ENCODE measurements at places on chromosomes 1 and 21. TPM values are rescaled to one million over a fixed set of nuclear protein-coding genes. Genes with fewer than 3 reads are reported as not detected.

GBP5 gene
- total RNA-seq, result not detected

THEM5 gene
- total RNA-seq, result not detected

VANGL2 gene
- 79.4 TPM for total RNA-seq

KIF14 gene
- 2.9 TPM for total RNA-seq

OR2G6 gene
- not detected for total RNA-seq

AUNIP gene
- total RNA-seq, result 1.3 TPM

ANKRD35 gene
- 2.1 TPM for total RNA-seq

MCOLN2 gene
- not detected for total RNA-seq

DNA sequence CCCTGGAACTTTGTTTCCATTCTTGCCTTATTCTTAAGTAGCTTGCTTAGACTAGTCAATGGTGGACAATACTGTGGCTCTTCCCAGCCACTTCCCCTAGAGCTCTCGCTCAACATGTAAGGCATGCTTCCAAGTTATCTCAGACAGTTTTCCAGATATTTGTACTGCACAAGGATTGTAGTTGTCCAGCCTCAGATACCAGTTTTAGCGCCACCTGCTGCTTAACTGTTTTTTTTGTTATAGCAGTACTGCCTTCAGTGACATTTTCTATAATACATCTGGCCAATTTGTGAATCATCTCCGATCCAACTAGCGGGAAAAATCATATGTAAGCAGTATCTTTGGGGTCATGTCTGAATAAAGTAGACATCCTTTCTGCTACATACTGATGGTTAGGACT lies 346.7 kb upstream of the ADGRL4 start:
- DNase-seq, result no peak

GRCh38 chr1:62906428-62906886 lies 122.5 kb downstream of the ATG4C start:
- DNase-seq, result no peak

DNA sequence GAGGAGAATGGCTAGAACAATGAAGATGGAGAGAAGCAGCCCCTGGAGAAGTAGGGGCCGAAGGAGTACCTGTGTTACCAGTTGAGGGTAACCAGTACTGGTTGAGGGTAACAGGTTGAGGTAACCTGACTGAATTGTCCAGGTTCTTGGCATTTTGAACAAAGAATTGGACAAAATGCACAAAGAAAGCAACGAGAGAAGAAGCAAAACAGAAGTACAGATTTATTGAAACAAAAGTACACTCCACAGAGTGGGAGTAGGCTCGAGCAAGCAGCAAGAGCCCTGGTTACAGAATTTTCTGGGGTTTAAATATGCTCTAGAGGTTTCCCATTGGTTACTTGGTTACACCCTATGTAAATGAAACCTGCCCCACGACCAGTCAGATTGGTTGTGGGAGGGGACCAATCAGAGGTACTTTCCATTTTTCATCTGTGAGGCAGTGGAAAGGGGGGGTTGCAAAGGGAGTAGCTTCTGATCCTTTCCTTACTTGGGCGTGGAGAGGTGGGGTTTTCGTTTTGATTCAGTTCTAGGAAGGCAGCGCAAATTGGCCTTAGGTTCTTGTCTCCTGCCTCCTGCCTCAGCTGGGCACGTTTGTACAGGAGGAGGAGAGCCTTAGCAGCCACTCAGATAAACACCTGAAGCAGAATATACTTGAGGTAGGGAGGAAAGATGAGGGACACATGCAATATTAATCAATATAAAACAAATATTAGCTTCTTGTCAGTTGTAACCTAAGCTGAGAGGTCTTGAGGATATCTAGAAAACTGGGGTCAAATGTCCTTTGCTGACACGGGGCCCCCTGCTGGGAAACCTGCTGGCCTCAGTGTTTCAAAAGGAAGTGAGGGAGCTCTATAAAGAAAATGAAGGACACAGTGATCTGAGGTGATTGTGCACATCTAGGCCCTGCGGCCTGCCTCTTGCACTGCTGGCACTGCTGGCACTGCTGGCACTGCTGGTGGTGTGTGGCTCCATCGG lies 14.3 kb upstream of the LSM10 start:
- DNase-seq, result no peak

DNA sequence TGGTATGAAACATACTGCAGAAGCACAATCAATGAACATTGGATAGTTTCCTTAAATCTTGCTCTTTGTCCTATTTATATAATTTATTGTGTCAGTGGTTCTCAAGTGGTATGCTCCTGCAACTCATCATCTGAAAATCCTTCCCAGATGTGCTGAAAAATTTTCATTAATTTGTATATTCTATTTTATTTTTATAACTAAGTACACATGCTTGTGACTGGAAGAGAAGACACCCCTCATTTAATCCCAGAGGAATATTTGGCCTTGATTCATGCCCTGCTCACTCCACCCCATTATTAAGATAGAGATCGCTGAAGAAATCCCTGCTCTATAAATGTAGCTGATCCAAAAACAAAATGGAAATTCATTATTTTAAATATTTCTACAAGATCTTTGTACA lies 870.5 kb upstream of the CXADR start:
- no peak for DNase-seq

- peak; percentile 46 for DNase-seq
Observed at GRCh38 chr1:905071-905749, 18.5 kb upstream of the SAMD11 start.

DNA sequence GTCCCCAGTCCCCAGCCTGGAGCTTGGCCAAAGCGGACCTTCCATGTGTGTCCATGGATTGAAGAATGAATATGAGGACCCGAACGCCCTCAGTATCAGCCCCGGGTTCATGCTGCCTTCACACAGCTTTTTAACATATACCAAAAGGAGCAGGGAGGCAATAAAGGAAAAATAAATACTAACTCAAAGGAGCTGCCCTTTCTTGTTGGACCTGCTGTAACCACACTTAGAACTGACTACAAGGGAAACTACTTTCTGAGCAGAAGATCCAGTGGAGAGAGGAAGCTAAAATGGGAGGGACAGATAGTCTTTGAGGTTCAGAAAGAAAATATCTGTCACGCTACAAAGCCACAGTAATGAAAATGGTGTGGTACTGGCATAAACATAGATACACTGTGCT lies 48.6 kb downstream of the CNN3 start:
- DNase-seq, result no peak

- DNase-seq, result peak; percentile 88
Observed at GRCh38 chr1:150876119-150876454, 312 bp downstream of the ARNT start.

DNA sequence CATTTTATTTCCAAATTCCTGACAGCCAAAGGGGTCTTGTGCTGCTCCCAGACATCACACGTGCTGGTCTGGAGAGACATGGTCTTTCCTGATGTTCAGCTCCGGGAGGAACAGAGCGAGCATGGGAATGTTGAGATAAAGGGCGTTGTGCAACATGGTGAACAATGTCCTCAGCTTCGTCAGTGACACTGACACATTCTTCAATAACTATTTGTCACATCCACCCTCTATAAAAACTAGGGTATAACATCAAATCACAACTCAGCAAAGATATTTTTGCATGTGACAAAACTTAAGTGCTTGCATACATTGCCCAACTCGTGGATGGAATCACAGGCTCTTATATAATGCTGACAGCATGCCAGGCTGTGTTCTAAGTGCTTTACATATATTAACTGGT lies 42.4 kb upstream of the GRHL3 start:
- DNase-seq, result no peak

DNA sequence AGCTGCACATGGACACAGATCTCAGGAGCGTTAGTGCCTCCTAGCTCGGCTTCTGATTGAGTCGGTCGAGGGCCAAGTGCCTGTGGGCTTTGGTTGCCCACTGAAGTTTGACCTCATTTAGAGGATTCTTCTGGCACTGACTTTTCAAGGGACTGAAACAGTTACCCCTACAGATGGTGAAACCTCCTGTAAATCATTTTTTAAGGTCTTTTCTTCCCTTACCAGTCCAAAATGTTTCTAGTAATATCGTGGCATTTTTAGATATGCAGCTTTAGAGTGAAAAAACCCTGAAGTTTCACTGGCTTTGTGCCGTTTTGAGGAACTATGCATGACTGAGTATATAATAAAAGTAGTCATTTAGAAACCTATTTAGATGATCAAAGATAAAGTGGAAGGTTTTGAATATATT lies 34.7 kb upstream of the L1TD1 start:
- DNase-seq, result no peak

DNA sequence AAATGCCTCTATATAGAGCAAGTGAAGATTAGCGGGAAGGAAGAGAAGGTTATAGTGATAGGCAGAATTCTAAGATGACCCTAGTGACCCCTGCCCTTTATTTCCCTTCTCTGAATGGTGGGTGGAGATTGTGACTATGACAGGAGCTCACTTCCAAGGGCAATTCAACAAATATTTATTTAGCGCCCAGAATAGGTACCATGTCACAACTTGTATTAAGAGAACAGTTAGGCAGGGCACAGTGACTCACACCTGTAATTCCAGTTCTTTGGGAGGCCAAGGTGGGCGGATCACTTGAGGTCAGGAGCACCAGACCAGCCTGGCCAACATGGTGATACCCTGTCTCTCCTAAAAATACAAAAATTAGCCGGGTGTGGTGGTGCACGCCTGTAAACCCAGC lies 236.0 kb upstream of the POGK start:
- no peak for DNase-seq

- no peak for DNase-seq
Observed at GRCh38 chr1:210653771-210654170, 325.1 kb downstream of the HHAT start.

GRCh38 chr1:243950166-243950565 lies 100.1 kb upstream of the AKT3 start:
- no peak for DNase-seq

GRCh38 chr21:45155910-45156309 lies 81.5 kb downstream of the ADARB1 start:
- no peak for DNase-seq

DNA sequence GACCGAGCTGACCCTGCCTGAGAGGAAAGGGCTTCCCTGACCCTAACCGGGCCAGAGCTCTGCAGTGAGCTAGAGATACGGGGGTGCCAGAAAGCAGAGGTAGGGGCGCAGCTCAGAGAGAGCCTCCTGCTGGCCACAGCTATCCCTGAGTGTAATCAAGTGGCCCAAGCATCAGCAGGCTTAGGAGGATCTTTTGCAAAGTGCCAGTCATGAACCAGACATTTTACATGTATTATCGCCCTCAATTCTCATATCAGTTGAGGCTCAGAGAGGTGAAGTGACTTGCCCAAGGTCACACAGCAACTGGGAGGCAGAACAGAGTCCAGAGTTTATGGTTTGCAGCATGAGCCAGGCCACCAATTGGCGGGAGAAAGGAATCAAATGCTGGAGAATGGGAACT lies 7.0 kb upstream of the ID3 start:
- DNase-seq, result no peak

DNA sequence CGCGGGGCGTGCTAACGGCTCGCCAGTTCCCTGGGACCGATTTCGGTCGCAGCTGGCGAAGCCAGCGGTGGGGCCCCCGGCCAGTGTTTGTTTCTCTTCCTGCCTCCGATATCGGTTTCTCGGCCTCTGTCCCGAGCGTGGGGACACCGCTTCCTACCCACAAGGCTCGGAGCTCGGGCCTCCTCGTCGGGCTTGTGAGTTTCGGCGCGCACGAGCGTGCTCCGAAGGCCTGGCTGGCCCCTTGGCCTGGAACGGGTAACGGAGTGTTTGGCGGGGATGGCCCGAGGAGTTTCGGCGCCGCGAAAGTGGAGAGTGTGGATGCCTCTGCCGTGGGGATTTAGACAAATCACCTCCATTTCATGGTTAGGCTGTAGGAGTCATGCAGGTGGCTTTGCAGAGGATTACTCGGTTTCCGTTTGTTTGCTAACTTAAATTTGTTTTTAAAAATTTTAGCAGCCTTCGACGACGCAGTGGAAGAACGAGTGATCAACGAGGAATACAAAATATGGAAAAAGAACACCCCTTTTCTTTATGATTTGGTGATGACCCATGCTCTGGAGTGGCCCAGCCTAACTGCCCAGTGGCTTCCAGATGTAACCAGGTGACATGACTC lies 559 bp downstream of the RBBP4 start:
- peak; percentile 67 for DNase-seq

DNA sequence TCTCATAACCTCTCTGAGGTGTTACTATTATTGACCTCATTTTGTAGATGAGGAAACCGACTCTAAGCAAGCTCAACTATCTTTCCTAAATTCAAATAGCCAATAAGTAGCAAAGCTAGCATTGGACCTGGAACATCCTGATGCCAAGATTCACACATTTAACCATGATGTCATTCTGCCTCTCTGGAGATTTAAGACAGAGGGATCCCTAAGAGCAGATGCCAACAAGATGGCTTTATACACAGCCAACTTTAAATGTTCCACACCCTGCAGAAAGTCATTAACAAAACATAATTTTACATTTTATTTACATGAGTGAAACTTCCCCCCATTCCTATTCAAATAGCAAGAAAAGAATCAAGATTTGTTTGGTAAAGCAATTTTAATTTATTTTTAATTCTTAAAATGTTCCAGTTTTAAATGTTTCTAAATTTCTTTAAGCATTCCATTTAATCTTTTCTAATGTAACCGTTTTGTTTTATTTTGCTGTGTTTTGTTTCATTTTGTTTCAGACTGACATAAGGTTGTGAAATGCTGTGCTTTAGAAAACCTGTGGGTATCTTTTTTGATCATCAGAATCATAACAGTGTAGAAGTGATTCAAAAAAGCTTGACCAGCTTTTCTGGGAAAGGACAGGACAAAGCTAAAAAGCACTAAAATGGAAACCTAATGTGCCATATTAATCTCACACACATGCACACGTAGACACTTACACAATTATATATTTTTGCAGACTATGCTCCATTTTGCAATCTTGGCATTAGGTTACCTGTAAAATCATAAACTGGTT lies 7.6 kb upstream of the VAV3 start:
- no peak for DNase-seq

DNA sequence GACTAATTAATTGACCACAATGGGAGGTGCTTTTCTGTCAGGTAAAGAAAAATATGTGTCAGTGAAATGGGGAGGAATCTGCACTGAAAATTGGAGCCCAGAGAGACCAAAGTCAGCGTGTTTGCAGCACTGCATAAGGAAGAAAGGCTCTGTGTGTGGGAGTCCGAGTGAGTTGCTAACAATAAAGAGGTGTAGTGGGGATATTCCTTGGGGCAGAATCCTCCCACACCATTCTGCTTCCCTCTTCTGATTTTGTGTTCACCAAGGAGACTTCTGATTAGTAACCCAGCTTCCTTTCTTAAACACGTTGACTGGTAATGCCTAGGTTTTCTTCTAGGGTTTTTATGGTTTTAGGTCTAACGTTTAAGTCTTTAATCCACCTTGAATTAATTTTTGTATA lies 240.5 kb downstream of the RPS6KC1 start:
- no peak for DNase-seq

- DNase-seq, result no peak
Observed at GRCh38 chr1:241816008-241816407, 32.0 kb upstream of the EXO1 start.

DNA sequence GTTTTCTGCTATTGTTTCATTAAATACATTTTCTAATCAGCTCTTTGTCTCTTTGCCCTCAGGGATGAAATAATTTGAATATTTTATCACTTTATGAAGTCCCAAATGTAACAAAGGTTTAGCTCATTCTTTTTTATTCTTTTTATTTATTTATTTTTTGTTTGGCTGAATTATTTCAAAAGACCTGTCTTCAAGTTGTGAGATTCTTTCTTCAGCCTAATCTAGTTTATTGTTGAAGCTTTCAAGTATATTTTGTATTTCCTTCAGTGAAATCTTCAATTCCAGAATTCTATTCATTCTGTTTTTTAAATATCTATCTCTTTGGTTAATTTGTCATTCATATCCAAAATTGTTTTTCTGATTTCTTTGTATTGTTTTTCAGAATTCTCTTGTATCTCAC lies 10.8 kb downstream of the LY9 start:
- no peak for DNase-seq

Data from glutamatergic neuron (in vitro differentiated cells).